ENCODE measurements at places on chromosomes 2 and 18.

- no peak for DNase-seq
Measured at GRCh38 chr2:234797566-234798250, 154.1 kb upstream of the SH3BP4 start.

- no peak for DNase-seq
Measured at GRCh38 chr2:113060396-113060795, 1.4 kb downstream of the IL36RN start.

GRCh38 chr2:186588940-186589611 is 780 bp upstream of the ITGAV start:
- no peak for DNase-seq

DNA sequence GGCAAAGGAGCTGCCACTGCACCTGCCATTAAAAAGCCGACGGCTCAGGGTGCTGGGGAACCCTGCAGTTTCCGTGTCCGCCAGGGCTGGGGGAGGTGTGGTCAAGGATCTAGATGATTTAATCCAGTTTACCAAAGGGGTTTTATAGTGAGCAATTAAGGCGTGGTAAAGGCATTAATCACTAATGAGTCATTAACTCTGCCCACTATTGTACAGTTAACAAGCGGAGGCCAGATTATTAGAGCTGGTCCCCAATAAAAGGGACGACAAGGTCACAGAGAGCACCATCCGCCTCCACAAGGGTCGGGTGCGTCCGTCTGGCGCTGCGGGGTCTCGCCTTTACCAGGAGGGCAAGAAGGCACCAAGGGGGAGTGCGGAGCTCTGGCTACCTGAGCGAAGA is 9.6 kb downstream of the RAX start:
- DNase-seq: no peak

GRCh38 chr2:29726976-29727375 is 194.4 kb downstream of the ALK start:
- DNase-seq: no peak

- no peak for DNase-seq
Measured at GRCh38 chr18:10010611-10011015, 96.8 kb downstream of the VAPA start.

GRCh38 chr2:69958480-69958879 is 3.0 kb downstream of the ASPRV1 start:
- DNase-seq: no peak

DNA sequence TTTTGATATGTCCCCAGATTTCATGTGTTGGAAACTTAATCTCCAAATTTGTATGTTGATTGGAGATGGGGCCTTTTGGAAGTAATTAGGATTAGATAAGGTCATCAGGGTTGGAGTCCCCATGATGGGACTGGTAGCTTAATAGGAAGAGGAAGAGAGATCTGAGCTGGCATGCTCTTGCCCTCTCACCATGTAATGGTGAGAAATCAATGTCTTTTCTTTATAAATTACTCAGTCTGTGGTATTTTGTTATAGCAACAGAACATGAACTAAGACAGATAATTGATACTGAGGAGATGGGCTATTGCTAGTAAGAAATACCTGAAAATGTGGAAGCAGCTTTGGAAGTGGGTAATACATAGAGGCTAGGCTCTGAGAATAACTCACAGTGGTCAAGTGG is 48.0 kb downstream of the CDC42EP3 start:
- no peak for DNase-seq

- DNase-seq: no peak
Measured at GRCh38 chr2:114940785-114941458, 498.5 kb downstream of the DPP10 start.

- DNase-seq: no peak
Measured at GRCh38 chr2:46923041-46923528, 7.5 kb upstream of the MCFD2 start.

GRCh38 chr2:144712550-144712940 is 192.6 kb upstream of the ZEB2 start:
- no peak for DNase-seq

DNA sequence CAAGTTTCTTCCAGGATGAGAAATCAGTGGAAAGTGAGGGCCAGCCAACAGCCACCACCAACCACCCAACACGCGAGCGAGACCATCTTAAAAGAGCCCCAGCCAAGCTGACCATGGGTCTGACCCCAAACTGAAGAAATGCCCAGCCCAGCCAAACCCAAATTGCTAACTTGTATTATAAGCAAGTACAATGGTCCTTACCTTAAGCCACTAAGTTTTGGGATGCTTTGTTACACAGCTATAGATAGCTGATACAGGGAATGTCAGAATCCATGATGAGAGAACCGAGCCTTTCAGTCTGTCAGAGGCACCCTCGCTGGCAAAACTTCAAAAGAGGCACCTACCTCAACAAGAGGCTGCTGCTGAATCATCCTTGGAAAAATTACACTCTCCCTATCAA is 17.0 kb downstream of the STK39 start:
- DNase-seq: no peak

DNA sequence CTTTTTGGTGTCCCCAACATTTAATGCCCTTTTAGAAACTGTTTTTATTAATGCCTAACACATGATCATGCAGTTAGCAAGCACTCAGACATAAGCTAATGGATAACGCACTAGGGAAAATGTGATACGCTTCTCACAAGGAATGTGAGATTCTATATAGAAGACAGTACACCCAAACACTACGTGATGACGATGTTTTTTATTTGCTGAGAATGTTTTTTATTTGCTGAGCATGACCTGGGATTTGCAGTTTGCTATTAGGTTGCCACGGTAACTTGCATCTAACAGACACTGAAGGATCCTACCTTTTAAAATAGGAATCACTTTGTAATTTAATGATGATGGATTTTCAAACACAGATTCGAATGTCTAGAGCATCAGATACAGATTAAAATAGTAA is 4.9 kb downstream of the SMC6 start:
- DNase-seq: no peak

DNA sequence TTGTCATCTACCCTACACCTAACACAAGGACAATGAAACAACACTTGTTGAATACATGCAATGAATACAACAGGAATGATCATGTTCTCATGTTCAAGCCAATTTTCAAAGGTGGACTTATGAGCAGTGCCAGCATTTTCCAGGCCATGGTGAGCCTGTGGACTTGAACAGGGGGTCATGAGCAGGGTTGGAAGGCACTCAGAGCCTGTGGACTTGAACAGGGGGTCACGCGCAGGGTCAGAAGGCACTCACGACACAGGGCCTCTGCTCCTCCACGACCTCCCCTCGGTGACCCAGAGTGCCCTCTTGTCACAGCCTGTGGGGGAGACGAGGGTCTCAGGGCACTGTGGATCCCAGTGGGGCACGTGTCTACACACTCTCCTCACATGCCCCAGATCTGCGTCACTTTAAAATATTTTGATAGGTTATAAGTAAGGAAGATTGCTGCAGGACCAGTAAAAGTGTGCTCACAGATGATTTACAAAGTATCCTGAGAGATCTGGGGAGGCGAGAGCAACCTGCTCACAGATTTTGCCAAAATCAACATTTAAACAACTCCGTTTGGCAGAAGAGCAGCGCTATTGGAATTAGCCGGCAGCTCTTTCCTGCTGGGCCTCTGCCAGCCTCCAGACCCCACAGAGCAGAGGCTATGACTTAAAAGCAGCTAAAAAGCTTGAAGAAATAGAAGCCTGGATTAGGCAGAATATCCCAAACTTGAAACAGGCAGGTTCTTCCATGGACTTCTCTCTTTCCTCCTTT is 121.9 kb downstream of the TMEM18 start:
- no peak for DNase-seq

DNA sequence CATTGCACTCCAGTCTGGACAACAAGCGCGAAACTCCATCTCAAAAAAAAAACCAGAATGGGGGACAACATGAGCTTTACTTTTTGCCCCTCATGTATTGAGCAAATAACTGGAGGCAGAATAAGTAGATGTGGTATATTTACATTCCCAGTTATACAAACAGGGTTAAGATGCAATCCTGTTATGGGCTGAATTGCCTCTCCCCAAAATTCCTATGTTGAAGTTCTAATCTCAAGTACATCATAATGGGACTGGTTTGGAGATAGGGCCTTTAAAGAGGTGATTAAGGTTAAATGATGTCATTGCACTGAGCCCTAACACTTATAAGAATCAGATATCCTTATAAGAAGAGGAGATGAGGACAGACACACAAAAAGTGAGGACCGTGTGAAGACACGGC is 319.8 kb upstream of the KLHL29 start:
- DNase-seq: no peak

DNA sequence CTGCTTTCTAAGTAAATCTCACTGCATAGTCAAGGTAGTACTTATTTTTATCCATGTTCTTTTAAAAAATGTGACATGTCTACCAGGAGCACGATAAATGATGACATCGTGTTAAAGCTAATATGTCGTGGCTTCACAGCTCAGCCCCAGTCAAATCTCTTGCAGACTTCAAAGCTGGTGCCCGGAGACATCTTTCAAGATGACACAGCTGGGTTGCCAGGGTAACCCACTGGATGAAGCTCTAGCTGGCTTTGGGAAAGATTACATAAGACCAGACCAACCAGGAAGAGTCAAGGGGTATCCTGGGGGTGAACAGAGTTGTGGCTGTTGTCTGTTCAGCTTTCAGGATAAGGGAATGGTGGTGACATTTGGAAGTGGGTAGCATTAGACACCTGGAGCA is 67.8 kb downstream of the VSNL1 start:
- no peak for DNase-seq

DNA sequence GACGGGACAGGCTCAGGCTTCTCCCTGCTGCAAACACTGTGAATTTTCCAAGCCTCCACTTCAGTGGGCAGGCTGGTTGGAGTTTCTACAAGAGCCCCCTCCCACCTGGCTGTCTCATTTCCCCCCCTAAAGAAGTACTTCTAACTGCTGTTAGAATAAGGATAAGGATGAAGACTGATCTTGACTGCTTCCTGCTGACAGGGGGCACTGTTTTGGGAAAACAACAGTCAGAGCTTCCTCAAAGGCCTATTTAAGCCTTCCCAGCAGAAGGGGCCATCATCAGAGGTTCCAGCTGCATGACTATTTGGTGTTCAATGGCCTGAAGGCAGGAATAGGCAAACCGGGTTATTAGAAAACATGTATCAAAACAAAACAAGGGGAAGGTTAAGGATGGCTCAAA is 1162.8 kb downstream of the DSC3 start:
- no peak for DNase-seq

DNA sequence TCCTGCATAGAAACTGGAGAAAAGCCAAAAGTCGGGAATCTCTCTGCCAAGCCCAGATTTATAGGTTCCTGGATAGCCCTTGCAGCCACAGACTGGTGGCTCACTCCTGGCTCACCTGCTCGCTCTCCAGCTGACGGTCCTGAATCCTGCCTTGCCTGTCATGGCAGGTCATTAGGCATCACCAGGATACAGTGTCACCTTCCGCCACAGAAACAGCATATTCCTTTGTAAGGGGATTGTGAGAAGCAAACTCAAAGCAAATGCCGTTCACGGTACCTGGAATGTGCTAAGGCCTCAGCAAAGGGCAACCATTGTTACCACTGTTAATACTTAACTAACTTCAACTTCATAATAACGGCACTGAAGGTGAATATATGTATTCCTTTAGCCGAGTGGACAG is 57.1 kb upstream of the GPR45 start:
- DNase-seq: no peak

- no peak for DNase-seq
Measured at GRCh38 chr2:204763974-204764703, 218.9 kb downstream of the PARD3B start.

DNA sequence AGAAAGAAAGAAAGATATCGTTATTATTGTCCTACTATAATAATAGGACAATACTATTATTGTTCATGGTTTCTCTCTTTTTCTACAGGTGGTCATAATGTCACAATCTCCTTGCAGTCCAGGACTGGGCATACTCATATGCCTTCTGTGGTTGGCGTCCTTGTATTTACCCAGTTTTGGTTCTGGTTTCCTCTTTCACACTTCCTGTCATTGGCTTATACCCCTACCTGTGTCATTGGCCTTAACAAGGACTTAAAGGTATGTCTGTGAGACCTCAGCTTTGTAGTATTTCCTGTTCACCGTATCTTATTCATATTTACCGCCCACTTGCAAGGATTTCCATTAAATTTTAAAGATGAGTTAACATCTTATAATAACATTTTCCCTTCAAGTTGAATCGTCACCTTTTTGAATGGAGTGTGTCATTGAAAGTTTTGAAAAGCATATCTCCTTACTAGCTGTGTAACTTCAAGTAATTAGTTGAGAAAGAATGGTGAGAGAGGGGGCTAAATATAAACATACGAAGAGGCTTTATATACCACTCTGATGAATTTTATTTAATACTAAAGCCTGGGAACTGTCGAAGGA is 36.5 kb upstream of the HTR2B start:
- DNase-seq: no peak

GRCh38 chr2:101089419-101089818 is 61.8 kb downstream of the TBC1D8 start:
- no peak for DNase-seq

- no peak for DNase-seq
Measured at GRCh38 chr2:218861645-218862318, 2.2 kb downstream of the WNT6 start.

GRCh38 chr2:161344692-161345091 is 36.5 kb downstream of the PSMD14 start:
- DNase-seq: no peak

GRCh38 chr2:159788253-159788652 is 9.8 kb downstream of the CD302 start:
- no peak for DNase-seq

DNA sequence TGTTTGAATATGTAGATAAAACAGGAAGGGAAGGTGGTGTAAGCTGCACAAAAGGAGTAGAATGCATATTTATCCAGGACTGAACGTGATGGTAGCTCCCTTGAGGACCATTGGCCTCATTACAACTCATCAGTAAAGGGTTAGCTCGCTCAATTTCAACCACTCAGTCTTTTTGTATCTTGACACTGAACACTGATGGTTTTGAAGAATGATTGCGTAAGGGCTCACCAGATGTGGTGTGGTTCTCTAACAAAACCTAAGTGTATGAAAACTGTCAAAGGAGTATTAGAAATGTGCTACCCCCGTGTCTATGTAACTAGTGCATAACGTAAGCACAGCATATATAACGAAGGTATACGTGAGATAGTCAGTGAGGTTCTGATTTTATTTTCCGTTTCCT is 272.4 kb upstream of the THSD7B start:
- no peak for DNase-seq

- peak; percentile 12 for DNase-seq
Measured at GRCh38 chr2:239151201-239152131, 249.4 kb downstream of the HDAC4 start.

GRCh38 chr2:224359569-224359968 is 42.3 kb downstream of the FAM124B start:
- DNase-seq: no peak

- DNase-seq: peak; percentile 69
Measured at GRCh38 chr2:101387151-101387834, at the start of gene CREG2. TSS of gene CREG2 (minus strand) at chr2:101387503. CDS start at chr2:101387457, 46 bp downstream.

DNA sequence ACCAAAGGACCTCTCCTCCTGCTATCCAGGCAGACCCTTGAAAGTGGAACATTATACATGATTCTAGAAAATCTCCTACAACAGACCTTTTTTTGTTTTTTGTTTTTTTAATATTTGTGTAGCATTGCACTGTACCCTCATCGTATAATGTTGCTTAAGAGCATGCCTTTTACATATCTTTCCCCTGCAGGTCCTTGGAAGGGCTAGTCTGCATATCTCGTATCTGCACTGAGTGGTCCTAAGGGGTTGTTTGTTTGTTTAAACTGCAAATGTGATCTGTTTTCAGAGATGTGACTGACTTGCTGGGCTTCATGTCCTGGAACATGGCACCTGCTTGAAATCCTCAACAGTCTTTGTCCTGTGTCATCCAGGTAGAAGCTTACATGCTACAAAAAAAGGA is 204.1 kb downstream of the FAM210A start:
- DNase-seq: no peak
